ENCODE measurements at places on chromosomes 12 and 14.

DNA sequence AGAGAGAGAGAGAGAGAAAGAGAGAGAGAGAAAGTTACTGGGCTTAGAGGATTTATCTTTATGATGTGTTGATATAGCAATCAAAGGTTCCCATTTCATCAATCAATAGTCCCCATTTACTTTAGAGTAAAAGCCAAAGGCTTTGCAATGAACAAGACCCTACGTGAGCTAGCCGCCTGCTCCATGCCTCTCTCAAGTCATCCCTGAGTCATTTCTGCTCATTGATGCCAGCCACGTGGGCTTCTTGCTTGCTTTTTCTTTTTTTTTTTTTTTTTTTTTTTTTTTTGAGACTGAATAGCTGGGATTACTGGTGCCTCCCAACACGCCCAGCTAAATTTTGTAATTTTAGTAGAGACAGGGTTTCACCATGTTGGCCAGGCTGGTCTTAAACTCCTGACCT, 70.9 kb downstream of the GPR135 start:
- no peak for DNase-seq

DNA sequence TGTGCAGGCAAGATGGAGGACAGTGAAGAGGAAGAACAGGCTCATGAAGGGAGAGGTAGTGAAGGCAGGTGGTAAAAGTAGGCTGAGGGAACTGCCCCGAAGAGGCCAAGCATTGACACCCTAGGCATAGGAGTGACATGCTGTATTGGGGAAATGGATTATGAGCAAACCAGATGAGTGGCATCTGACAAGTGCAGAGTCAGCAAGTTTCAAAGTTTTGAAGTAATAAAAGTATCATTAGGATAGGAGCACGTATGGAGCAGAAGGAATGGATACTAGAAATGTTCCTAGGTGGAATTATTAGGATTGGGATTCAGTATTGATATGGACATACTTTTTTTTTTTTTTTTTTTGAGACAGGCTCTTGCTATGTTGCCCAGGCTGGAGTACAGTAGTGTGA, 139.8 kb downstream of the SAMD4A start:
- DNase-seq: no peak

- no peak for DNase-seq
Measured at GRCh38 chr14:89142366-89142765, 274.7 kb downstream of the FOXN3 start.

DNA sequence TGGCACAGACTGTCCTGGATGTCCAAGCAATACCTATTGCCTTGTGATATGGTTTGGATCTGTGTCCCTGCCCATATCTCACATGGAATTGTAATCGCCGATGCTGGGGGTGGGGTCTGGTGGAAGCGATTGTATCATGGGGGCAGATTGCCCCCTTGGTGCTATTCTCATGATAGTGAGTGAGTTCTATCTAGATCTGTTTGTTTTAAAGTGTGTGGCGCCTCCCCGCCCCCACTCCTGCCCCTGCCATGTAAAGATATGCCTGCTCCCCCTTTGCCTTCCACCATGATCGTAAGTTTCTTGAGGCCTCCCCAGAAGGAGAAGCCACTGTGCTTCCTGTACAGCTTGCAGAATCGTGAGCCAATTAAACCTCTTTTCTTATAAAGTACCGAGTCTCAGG, 16.8 kb upstream of the LRRC10 start:
- no peak for DNase-seq

GRCh38 chr12:43550831-43551271, 1.2 kb downstream of the ADAMTS20 start:
- no peak for DNase-seq

DNA sequence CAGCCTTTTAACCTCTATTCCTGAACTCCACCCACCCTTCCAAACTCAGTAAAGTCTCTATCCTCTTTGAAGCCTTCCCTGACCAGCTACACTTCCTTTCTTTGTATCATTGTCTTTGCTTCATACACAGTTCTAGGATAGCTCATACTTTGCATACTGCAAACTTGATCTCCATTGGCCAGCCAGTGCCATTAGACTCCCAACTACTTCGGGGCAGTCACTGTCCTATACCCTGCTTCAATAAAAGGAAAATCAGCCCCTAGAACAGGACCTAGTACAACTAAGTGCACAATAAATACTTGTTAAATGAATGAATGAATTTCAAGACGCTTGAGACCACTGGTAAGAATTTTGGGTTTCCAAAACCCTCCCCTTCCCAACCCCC, 521 bp upstream of the PIP4K2C start:
- DNase-seq: no peak

DNA sequence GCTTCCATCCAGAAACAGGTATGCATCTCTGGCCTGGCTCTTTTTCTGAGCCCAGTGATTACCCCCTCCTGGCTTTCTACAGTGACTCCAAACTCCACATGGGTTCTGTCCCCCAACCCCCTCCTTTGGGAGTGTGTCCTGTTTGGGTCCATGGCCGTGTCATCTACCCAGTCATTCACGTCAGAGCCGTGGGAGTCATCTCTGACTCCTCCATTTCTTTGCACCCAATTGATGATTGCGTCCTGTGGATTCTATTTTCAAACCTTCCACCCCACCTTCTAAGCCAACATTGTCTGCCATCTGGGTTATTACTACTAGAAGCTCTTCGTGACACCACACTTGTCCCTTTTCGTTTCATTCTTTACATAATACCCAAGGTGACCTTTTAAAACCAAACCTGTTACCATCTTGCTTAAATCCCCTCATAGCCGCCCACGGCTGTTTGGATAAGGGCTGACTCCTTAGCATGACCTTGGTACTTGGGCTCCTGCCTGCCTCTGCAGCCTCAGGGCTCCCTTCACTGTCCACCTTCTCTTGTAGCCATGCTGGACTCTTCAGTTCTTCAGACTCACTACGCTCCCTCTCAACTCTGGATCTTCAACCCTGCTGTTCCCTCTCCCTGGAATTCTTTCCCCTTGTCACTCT, 38.1 kb upstream of the NT5DC3 start:
- no peak for DNase-seq

- DNase-seq: no peak
Measured at GRCh38 chr12:26034371-26035142, 76.1 kb downstream of the RASSF8 start.

GRCh38 chr12:131033886-131034482, 80.3 kb downstream of the ADGRD1 start:
- DNase-seq: no peak
